ENCODE measurements at places on chromosomes 11 and 22. TPM values are rescaled to one million over a fixed set of nuclear protein-coding genes. Genes with fewer than 3 reads are reported as not detected.

GRCh38 chr22:49291781-49292180 is 535.9 kb downstream of the BRD1 start:
- no peak overlapping the region for H3K27ac ChIP-seq
- H3K27me3 ChIP-seq, result no peaks in the 10 kb centered on the region
- H3K36me3 ChIP-seq, result no peaks in the 10 kb centered on the region

GRCh38 chr22:45534339-45535192 is 31.9 kb downstream of the FBLN1 start:
- no peak overlapping the region for H3K4me3 ChIP-seq
- no peak overlapping the region for H3K27ac ChIP-seq
- no peaks in the 10 kb centered on the region for H3K4me1 ChIP-seq
- no peaks in the 10 kb centered on the region for H3K36me3 ChIP-seq

DNA sequence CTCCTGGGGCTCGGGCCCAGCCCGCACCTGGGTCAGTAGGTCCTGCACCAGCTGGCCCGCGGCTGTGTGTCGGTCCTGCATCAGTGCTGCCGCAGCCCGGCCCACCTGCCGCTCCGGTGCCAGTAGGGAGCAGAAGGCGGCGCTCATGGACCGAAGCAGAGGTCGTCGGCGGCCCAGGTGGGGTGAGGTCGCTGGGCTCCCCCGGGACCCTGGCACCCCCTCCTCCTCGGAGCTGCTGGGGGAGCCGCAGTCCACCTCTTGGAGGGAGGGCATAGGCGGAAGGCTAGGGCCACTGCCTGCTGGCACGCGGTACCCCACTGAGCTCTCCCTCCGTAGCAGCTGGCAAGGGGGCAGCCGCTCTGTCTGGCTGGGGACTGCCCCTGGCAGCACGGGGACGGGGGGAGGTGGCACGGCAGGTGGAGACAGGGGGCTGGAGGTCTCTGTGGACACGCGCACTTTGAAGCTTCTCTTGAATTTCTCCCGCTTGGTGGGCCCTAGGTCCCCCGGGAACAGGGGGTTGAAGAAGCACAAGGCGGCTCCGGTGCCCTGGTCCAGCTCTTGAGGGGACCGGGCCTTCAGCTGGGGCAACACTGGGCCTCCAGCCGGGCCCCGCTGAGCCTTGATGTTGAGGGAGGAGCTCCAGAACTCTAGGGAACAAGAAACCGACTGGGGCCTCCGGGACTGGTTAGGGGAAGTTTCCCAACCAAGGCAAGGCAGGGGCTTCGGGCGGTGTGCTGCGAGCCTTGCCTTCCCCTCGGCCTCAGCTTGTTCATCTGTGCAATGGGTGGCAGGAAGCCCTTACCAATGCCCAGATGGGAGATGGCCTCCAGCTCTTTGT is 1.4 kb downstream of the RIN1 start:
- no peak for DNase-seq
- H3K4me1 ChIP-seq, result peaks cover 16% of the 10 kb centered on the region
- H3K4me3 ChIP-seq, result no peak overlapping the region
- no peak overlapping the region for H3K27ac ChIP-seq
- H3K36me3 ChIP-seq, result no peaks in the 10 kb centered on the region

The C11orf97 gene
- 0.36 TPM for polyA plus RNA-seq

The CARD18 gene
- polyA plus RNA-seq, result not detected

GRCh38 chr11:116145187-116145865 is 627.5 kb downstream of the BUD13 start:
- no peaks in the 10 kb centered on the region for H3K36me3 ChIP-seq
- H3K4me3 ChIP-seq, result no peak overlapping the region
- H3K27ac ChIP-seq, result no peak overlapping the region
- no peaks in the 10 kb centered on the region for H3K4me1 ChIP-seq
- H3K27me3 ChIP-seq, result no peaks in the 10 kb centered on the region

The EMID1 gene
- 0.89 TPM for polyA plus RNA-seq

- H3K36me3 ChIP-seq, result no peaks in the 10 kb centered on the region
- H3K4me3 ChIP-seq, result no peak overlapping the region
- no peak for DNase-seq
- H3K4me1 ChIP-seq, result no peaks in the 10 kb centered on the region
- no peak overlapping the region for H3K27ac ChIP-seq
Measured at GRCh38 chr11:40877256-40877655, 582.2 kb downstream of the LRRC4C start.

The NCR3LG1 gene
- polyA plus RNA-seq, result 0.18 TPM

The TALDO1 gene
- polyA plus RNA-seq, result 133 TPM

GRCh38 chr11:44615041-44615755 is 49.7 kb downstream of the CD82 start:
- no peak for DNase-seq
- peaks cover 42% of the 10 kb centered on the region for H3K4me1 ChIP-seq
- no peak overlapping the region for H3K27ac ChIP-seq
- no peak overlapping the region for H3K4me3 ChIP-seq

Measured in liver (tissue), 10 donors.